GM12891 (cell line): ENCODE measurements at places on chromosomes 5 and 9.

GRCh38 chr5:40962207-40962955 lies 53.1 kb downstream of the C7 start:
- no peak for DNase-seq

DNA sequence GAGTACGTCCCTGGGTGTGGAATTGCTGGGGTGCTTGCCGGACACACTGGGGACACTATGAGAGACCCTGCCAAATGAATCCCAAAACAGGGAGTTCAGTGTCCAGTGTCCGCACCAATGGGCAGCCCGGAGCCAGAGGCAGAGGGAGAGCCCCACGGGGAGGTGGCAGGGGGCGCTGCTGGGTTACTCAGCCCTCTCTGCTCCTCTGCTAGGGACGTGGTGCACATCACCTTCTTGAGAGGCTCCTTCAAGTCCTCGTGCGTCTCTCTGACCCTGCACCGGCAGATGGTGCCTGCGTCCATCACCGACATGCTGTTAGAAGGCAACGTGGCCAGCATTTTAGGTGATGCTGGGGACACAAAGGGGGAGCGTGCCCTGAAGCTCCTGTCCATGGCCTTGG lies 20.8 kb downstream of the STKLD1 start:
- no peak for DNase-seq

DNA sequence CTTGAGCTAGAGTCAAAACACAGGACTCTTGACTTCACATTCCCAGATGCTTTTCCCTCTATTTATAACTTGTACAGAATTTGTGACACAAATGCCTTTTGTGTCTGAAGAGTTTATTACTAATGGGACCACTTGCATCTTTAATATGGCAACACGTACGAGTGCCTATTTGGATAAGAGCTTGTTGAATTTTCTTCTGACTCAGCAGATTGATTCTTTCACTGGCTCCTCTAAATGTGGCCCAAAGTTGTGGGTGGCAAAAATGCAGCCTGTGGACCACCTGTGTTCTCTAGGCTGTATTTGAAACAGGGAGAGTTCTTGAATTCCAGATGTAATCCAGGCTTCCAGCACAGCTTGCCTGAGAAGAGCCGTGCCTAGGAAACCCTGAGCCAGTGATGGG lies 34.1 kb upstream of the ERCC6L2 start:
- no peak for DNase-seq

- DNase-seq: no peak
Measured at GRCh38 chr9:114093031-114093471, 6.0 kb downstream of the KIF12 start.

GRCh38 chr5:109900911-109901627 lies 211.3 kb downstream of the MAN2A1 start:
- DNase-seq: no peak

DNA sequence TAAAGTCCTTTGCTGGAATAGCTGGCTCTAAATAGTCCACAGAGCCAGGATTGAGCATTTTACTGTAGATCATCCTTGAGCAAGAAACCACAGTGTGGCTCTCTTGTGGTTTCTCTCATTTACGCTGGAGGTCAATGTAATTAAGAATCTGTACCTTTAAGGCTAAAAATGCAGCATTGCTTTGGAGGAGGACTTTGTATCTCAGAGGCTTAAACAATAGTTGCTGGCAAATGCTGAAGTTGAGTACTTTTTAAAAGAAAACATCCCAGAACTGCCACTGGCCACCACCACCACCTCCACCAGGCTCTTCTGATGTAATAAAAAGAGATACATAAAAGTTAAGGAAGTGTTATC lies 177.3 kb upstream of the ADAMTSL1 start:
- DNase-seq: no peak

GRCh38 chr9:1492156-1492555 lies 442.0 kb downstream of the DMRT2 start:
- DNase-seq: no peak

DNA sequence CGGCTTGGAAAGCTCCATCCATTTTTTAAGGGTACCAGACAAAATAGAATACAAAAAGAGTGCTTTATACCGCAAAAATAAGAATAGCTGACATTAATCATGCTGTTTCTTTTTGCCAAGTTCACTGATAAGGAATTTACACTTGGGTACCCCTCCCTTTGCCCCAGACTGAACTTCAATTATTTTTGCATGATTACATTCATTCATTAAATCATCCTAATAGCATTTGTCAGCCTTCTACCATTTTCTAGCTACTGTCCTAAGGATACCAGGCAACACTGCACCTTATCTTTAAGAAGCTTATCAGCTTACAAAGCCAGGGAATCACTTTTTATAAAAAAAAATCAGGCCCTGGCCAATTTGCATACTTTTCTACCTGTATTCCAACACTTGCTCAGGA lies 48.4 kb downstream of the YIPF5 start:
- no peak for DNase-seq

DNA sequence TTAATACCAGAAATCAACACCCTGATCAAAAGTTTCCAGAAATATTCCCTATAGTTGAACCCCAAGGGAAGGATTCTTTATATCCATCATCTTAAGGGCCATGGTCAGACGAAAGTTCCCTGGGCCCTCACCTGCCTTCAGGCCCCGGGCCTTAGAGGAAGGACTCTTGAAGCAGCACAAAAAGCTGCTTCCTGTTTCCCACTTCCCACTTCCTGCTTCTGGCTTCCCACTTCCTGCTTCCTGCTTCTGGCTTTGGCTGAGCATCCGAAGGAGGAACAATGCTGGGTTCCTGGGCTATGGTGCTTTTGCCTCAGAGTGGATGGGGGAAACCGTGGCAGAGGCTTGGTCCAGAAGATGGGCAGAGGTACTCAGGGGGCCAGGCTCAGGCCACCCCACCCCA lies 25.8 kb upstream of the DAP start:
- no peak for DNase-seq

GRCh38 chr5:42989190-42989589 lies 50.9 kb downstream of the ANXA2R start:
- no peak for DNase-seq

DNA sequence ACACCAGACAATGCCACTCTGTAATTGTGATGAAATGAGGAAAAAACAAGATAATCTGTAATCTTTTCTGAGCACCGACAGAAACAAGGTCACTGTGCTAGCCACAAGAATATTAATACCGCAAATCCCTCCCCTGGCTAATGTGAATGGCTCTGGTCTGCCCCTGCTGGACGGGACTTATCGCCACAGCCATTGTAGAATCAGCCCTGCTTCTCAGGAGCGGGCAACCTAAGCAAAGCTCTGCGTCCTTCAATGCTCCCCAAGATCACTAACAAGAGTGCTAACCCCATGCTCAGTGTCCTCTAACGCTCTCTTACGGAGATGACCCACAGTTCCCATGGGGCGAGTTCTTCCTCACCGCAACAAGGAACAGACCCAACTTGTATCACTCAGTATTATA lies 42.7 kb downstream of the OR2V1 start:
- peak; percentile 26 for DNase-seq
